ENCODE measurements at places on chromosomes 3 and 15.

GRCh38 chr3:30962084-30962483 is 67.6 kb upstream of the GADL1 start:
- DNase-seq: no peak

DNA sequence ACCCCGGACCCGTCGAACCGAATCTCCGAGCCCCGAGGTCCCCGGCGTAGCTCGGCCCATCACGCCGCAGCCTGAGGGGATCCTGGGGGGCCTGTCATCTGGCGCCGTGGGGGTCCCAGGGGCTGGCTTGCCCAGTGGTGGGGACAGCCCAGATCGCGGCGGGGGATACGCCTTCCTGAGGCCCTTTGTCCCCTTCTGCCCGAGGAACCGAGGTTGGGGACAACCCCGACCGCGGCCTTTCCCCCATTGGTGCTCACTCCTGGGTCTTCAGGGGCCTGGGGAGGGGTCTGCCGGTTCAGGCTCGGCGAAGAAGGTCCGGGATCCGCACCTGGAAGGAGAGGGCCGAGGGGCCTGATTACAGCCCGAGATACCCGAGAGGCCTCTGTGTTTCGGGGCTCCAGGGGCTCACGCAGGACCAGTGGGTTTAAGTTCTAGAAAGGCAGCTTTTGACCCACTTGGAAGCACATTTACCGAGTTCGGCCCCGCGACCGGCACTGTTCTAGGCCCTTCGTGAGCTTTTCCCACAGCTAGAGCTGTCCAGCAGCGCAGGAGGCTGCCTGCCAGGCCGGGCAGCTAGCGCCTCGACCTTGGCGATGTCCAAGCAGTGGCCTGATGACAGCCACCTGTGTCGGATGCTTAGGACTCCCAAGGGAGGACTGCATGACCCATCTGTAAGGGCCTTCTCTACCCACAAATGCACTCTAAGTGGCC is 504 bp downstream of the ABHD2 start:
- DNase-seq: no peak

DNA sequence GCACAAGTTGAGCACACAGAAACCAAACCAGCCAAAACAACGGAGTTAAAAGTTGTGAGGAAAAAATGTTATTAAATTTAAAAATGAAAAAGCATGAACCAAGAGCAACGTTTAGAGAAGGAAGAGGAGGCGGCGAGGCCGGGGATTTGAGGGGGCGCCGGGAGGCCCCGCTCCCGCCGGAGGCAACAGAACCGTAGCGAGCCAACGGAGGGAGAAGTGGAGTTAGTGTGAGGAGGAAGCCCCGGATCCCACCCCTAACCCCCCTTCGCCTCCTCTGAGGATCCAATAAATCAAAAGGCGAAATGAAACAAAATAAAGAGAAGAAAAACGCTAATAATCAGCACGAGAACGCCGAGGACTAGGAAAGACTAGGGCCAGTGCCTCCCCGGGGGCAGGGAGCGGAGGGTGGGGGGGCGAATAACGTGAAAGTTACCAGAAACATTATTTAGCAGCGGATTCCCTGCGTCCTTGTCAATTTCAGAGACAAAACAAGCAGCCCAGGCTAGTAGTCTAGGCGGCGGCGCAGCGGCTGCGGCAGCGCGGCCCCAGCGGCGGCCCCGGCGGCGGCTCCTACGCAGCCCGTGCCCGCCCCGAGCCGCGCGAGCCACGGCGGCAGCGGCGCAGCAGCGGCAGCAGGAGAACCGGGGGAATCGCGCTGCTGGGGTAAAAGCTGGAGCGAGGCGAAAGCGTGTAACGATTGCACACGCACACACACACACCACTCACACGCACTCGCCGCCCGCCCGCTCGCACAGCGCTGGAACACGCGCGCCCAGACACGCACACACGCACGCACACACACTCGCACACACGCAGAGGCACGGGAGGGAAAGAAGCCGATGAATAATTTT is 1.7 kb downstream of the MEIS2 start:
- DNase-seq: no peak

GRCh38 chr3:194383276-194383940 is 13.9 kb upstream of the LRRC15 start:
- no peak for DNase-seq
